GM23248 (cell line): ENCODE measurements at places on chromosomes 11 and 22. TPM values are rescaled to one million over a fixed set of nuclear protein-coding genes. Genes with fewer than 3 reads are reported as not detected.
A peak's percentile ranks its signal among the peaks of the same experiment; 100 is the strongest.

- no peak for DNase-seq
Observed at GRCh38 chr11:105911454-105911853, 110.6 kb downstream of the MSANTD4 start.

GSTT2B gene
- total RNA-seq: 5.3 and 8.7 TPM in 2 replicates

DNA sequence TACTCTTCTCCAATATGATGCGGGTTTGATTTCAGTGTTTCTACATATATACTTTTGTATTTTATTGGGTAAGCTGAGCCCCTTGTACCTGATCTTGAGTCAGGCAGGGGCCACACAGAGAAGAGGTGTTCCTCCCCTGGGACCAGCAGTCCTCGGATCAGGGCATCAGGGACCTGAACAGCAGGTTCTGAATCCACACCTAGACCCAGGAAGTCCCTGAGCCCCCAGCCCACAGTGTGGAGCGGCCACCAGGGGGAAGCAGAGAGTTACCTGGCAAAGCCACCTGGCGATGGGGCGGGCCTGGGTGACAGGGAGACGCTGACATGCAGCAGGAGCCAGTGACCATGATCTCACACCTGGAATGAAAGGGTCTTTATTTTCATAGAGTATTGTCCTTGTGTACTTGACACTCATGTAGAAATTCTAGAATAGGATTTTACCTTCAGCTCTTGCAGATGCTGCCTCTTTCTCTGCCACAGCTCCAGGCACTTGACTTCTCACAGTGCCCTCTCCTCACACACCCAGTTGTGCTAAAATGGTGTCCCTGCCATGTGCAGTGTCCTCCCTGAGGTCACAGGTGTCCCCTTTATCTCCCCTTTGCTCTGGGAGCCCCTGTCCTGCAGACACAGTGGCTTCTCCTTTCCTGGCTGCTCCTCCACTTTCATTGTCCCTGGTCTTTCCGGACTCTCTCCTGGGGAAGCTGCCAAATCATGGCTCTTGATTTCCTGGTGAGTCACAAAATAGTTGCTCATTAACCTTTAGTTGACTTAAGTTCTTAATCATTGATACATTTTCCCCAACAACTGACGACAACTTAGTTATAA lies 48.5 kb downstream of the GGTLC2 start:
- peak; percentile 81 for DNase-seq

- DNase-seq: peak; percentile 50
Observed at GRCh38 chr11:78715639-78716311, 141.1 kb upstream of the NARS2 start.

GRCh38 chr11:85028329-85029101 lies 598.6 kb downstream of the DLG2 start:
- no peak for DNase-seq

HOATZ gene
- total RNA-seq: not detected in 2 replicates

GRCh38 chr11:66467034-66467659 lies 442 bp downstream of the PELI3 start:
- DNase-seq: peak; percentile 79

GRCh38 chr11:107956543-107956942 lies 28.3 kb downstream of the RAB39A start:
- no peak for DNase-seq

GRCh38 chr11:109000531-109000930 lies 335.7 kb downstream of the DDX10 start:
- DNase-seq: no peak

KDM4E gene
- total RNA-seq: not detected in 2 replicates

- peak; percentile 84 for DNase-seq
Observed at GRCh38 chr11:66070604-66071380, 720 bp downstream of the PACS1 start.

DNA sequence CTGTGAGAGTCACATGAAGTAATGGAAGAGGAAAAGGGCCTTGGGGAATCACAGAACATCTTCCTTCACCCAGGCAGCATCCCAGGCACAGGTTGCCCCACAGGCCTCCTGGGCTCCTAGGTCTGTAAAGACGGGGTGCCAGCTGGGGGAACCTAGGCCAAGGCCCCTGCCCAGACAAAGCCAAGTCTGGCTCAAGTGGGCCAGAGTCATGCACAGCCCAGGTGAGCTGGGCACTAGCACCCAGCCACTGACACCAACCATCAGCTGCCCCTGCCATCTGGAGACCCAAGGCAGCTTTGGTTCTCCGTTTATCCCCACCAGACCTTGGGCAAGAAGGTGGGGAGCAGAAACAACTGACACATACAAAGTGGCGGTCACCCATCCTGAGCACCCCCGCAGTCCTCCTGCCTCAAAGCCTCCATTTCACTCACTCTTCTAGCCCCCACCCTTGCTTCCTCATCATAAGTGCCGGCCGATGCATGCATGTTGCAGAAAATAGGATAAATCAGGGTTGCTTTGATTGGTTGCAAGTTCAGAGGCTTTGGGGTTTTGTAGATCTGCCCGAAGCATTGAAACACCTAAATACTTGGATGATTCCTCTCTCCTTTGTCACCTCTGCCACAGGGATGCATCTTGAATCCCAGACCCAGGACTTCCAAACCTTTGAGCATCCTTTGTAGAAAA lies 26.5 kb upstream of the TMPRSS4 start:
- no peak for DNase-seq

- no peak for DNase-seq
Observed at GRCh38 chr11:1744891-1745700, 5.3 kb downstream of the IFITM10 start.

GRCh38 chr11:82321206-82321605 lies 412.5 kb downstream of the FAM181B start:
- DNase-seq: no peak

DNA sequence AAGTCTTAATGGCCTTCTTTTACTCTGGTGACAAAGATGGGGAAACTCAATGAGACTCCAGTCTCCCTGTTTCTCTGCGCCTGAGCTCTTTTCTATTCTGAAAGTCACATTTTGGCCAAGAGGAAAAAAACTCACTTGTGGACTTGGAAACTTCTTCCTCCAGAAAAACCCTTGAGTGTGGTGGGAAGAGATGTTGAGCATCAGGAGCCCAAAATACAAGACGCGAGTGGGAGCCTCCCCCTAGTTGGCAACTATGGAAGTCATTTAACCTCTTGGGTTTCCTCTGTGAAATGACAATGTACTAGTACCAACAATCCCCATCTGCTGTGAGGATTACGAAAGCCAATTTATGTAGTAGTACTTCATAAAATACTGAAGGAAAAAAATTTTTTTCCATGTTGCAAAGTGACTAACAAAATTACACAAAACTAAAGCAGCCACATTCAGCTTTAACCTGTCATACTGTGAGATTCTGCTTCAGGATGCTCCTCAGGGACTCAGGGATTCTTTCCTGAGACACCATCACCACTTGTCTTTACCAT lies 524 bp upstream of the SLC25A17 start:
- DNase-seq: peak; percentile 71

- DNase-seq: no peak
Observed at GRCh38 chr11:66700742-66701141, 23.1 kb upstream of the RBM4B start.

DNA sequence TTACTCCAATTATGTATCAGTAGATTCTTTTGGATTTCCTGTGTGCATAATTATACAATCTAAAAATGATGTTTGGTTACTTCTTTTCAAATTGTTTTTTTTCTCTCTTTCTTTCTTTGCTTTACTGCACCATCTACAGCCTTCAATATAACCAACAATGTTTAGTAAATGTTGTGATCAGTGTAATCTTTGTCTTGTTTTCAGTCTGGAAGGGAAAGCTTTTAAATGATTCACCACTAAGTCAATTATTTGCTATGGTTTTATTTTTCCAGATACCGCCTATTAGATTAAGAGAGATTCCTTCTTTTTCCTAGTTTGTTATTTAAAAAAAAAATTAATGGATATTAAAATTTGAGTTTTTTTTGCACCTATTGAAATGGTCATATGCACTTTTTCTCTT lies 29.8 kb upstream of the ABTB2 start:
- DNase-seq: no peak

- no peak for DNase-seq
Observed at GRCh38 chr11:114167771-114168448, 108.4 kb downstream of the ZBTB16 start.

DNA sequence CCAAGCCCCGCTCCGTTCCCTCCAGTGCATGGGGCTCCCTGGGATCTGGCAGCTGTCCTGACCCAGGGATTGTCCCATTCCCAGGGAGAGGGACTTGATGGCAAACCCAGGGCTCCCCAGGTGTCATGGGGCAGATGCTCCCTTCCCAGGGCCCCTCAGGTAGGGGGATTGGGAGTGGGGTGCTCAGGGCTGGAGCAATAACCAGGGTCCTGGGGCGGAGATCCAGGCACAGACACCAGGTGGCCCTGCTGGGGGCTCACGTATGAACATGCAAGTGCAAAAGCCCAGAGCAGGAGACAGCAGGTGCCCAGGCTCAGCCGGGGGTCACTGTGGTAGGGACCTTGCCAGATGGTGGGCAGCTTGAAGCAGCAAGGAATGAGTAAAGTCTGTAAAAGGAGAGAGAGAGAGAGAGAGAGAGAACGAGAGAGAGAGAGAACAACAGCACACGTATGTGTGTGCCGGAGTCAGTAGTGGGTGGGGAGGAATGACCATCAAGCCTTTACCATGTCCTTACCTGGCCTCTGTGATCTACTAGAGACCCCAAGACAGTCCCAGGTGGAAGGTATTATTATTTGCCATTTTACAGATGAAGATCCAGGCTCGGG lies 19.3 kb upstream of the MPPED1 start:
- DNase-seq: no peak
